NCI-H69 (cell line): ENCODE measurements at places on chromosomes 11 and 22.

DNA sequence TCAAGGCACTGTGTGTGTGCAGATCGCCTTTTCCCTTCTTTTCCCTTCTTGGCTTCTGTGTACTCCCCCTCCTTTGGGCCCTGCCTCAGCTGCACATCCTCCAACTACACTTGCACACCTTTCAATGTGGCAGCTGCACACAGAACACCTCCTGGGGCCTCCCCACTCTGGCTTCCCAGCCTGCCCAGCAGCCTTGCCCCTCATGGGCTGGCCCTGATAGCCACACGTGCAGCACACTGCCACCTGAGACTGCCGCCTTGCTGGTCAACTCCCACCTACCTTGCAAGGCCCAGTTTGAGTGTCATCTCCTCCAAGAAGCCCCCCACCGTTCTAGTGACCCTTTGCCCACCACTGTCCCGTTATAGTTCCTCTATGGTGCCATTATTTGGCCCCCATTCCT is 77.3 kb upstream of the ARFGAP3 start:
- no peak for DNase-seq

- DNase-seq: no peak
These were observed 3.6 kb downstream of the OR8B4 start for GRCh38 chr11:124421043-124421442.

- DNase-seq: peak; percentile 97
These were observed 153.4 kb downstream of the CCDC34 start for GRCh38 chr11:27209562-27210005.

DNA sequence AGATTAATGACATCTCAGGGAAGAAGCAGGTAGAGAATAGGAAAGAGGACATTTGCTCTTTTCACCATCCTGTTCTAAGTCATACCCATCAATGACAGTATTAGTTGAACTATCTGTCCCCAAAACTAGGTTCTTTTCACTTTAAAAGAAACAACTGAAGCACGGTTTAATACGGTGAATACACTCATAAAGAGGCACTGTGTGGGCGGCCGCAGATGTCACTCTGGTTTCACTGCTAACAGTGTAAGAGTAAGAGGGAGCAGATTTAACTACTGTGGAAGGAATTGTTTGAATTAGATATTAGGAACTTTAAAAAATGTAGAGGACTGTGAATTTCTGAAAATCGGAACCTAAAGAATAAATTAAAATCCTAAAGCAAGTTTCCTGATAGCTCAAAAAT is 49.5 kb downstream of the VSIG10L2 start:
- no peak for DNase-seq

- no peak for DNase-seq
These were observed 17.0 kb downstream of the CDKN1C start for GRCh38 chr11:2868506-2869133.

GRCh38 chr22:19419086-19419463 is 12.5 kb downstream of the HIRA start:
- no peak for DNase-seq

- no peak for DNase-seq
These were observed 174.6 kb downstream of the CTTN start for GRCh38 chr11:70572974-70573260.

DNA sequence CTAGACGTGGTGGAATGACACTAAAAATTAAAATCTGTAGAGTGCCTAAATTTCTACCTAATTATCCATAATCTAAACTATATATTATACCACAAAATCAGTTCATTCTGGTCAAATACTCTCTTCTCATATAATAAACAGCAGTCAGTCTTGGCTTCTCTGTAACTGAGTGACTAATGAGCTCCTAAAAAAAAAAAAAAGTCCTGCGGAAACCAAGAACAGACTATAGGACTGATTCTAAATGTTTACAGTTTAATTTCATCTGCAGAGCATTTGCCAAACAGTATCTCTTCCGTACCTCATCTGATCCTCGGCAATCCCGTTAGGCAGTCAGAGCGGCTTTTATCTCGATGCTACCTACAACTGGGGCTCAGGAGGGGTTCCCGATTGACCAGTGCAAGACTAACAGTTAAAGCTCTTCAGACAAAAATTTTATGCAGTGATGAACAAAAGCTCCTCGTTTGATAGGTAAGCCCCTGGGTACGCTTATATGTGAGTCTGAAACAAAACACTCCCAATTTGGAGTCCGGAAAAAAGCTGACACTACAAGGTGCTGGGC is 686 bp downstream of the KIF18A start:
- DNase-seq: peak; percentile 73

GRCh38 chr22:16959345-16959930 is 48.6 kb downstream of the GAB4 start:
- DNase-seq: no peak

GRCh38 chr11:80886684-80887083 is 1445.9 kb upstream of the TENM4 start:
- no peak for DNase-seq

DNA sequence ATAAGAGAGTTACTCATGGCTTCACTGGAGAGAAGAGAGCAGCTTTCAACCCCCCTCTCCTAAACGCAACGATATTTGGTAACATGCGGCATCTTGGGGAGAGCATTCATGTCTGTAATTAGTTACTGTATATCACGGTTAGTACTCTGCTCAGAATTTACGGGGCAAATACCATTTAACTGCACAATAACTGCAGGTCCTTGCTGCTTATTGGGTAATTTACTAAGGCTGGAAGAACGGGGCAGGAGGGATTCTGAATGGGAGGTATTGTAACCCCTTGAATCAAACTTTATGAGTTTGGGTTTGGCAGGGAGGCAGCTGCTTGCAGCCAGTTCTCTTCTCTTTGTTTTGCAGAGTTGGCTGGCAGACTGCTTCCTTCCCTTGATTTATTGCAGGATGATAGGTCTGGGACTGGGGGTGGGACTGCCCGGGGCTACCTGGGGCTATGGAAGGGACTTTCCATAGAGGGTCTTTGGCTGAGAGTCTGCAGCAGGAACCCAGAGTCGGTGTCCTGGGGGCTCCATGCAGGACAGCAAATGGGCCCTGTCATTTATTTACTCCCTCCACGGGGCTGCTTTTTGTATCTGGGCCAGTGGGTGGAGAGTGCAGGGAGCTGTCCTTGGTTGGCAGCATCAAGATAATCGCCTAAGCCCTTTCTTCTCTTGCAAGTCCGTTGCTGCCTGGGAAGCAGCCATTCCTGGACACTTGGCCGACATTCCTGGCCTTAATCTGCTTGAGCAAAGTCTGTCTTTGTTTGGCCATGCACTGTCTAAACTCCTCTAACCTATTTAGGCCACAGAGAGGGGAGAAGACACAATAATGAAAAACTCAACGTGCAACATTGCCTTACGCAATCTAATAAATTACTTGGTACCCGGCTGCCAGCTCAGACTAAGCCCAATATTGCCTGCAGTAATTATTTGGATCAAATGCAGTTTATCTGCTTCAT is 188.9 kb downstream of the ST3GAL4 start:
- peak; percentile 97 for DNase-seq

DNA sequence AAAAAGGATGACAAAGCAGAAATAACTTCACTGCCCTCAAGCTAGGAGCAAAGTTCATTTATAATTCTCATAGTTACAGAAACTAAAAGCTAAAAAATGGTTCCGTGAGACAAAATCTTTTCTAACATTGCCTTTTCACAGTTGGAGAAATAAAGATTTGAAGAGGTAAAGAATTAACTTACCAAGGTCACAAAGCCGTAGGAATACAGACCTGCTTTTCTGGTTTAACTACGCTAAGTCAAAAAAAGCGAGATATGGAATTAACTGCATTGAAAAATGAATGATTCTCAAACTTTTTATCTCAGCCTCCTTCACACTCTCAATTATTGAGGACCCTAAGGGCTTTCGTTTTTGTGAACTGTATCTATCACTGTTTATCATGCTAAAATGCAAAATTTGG is 95.3 kb downstream of the SLC17A6 start:
- no peak for DNase-seq

- peak; percentile 66 for DNase-seq
These were observed 4.9 kb downstream of the GRK3 start for GRCh38 chr22:25569361-25569760.

GRCh38 chr22:47456031-47456430 is 693.6 kb downstream of the TBC1D22A start:
- DNase-seq: no peak

DNA sequence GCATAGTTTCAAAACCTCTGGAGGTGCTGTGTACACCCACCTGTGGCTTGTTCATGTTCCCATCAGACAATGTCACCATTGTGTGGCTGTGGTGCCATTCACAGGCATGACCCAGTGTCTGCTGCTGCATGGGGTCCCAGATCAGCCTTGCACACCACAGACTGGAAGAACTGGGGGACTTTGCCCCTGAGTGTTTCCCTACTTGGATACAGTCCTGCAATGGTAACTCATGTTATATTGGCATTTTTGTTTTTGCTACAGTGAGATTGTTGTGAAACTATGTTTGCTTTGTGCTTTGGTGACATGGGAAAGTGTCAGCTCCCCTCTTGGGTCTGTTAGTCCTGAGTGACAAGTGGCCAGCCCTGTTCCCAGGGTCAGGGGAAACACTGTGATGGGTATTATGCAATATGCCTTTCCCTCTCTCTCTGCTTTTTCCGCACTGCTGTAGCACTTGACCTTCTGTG is 108.8 kb downstream of the NAV2 start:
- DNase-seq: no peak

GRCh38 chr11:92401520-92401919 is 176.9 kb downstream of the FAT3 start:
- no peak for DNase-seq

DNA sequence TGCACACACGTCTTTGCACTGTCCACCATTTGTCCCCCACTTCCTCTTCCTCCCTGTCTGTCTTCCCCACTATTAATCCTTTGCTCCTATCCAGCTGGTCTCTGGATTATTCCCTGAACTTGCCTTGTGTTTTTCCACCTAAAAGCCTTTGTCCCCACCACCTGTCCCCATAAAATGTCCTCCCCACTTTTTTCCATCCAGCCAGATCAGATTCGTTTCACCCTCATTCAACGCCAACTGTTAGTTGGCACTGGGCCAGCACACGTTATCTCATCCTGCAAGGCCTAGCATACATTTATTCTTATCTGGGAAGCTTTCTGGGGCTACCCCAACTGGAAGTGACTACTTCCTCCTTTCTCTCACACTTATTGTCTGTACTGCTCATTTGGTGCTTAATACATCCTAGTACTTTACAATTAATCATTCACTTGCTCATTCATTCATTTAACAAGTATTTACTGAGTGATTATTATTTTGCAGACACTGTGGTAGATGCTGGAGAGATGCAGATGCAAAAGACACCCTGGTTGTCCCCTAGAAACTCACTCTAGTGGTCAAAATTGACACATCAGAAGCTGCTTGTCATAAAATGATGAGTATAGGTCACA is 96.2 kb downstream of the RASSF10 start:
- DNase-seq: peak; percentile 95

GRCh38 chr11:121564948-121565684 is 112.3 kb upstream of the SORL1-AS1 start:
- DNase-seq: peak; percentile 77

- DNase-seq: peak; percentile 55
These were observed 12.2 kb upstream of the DCHS1 start for GRCh38 chr11:6667733-6668374.

GRCh38 chr11:91243051-91243450 is 981.6 kb upstream of the FAT3 start:
- no peak for DNase-seq

DNA sequence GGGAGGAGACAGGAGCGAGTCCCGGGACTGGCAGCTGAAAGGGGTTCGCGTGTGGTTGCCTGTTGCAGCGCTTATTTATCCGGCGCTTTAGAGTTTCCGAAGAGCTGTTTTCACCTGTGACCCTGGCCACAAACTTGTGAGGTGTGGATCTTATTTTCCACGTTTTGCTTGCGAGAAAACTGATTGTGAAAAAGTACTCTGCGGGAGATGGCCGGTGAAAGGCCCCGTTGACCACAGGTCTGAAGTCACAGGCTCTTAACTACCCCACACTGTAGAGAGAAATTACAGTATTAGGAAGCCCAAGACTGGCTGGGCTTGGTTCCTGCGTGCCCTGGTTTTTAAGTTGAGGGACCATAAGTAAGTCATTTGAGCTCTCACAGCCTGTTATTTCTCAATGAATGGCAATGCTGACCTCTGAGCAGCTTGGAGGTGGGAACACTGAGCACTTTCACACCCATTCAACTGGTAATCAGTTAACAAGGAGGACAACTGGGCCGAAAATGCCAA is 379 bp upstream of the RAB38 start:
- DNase-seq: peak; percentile 70

DNA sequence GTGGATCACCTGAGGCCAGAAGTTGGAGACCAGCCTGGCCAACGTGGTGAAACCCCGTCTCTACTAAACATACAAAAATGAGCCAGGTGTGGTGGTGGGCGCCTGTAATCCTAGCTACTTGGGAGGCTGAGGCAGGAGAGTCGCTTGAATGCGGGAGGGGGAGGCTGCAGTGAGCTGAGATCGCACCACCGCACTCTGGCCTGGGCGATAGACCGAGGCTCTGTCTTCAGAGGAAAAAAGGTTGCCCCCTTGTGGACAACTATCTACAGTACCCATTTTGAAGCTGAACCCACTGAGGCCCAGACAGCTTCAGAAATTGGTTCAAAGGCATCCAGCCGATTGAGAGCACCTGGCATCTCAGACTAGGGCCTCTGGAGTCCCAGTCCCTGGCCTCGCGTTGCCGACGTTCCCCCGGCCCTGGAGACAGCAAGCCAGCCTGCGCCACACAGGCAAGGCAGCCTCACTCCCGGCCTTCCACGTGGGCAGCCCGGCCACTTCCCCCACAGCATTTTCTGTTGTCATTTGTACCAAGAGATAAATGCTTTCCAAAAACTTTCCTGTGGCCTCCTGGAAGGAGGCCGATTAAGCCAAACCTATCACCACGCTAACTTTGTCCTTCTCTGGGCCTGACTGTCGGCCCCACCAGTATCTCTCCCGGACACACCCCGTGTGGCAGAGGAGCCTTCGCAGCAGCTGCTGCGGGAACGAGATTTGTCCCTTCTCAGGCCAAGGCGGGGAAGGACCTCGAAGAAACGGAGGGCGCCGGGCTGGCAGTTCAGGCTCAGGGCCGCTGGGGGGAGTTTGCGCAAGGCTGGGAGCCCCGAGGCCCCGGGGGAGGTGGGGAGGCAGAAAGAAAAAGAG is 82.8 kb downstream of the FLI1 start:
- peak; percentile 47 for DNase-seq

- no peak for DNase-seq
These were observed 13.7 kb downstream of the YWHAH start for GRCh38 chr22:31957970-31958594.

DNA sequence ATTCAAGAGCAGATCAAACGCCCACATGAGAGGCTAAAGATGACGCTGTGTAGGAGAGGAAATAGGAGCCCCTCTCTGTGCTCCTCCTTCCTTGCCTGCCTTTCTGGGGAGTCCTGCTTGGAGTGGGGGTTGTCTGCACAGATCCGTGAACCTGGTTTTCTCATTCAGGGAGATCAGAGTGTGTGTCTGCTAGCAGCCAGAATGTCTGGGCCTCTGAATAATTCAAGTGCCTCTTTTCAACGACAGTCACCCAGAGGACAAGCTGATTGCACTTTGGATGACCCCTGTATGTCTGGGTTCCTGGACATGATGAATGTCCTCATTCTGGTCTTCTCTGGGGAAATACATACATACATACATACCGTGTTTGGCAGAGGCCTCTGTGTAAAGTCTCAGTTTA is 592.5 kb upstream of the B3GAT1 start:
- DNase-seq: no peak
